HT1080 (cell line): ENCODE measurements at places on chromosomes 7 and 10. TPM values are rescaled to one million over a fixed set of nuclear protein-coding genes. Genes with fewer than 3 reads are reported as not detected.
A peak's percentile ranks its signal among the peaks of the same experiment; 100 is the strongest.

DNA sequence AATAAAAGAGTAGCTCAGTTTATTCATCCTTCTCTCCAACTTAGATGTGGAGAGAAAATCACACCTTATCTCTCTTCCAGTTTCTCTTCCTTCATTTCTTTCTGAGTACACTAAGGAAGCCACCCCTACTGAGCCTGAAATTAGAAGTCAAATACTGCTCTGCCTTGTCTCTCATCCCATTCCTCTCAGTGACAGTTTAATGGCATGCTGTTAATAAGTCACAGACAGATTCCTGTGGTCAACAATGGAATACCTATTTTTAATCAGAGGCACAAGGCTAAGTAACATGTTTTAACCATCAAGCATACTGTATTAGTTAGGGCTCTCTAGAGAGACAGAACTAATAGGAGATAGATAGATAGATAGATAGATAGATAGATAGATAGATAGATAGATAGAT, 253.2 kb downstream of the HTR7 start:
- DNase-seq = no peak

DNA sequence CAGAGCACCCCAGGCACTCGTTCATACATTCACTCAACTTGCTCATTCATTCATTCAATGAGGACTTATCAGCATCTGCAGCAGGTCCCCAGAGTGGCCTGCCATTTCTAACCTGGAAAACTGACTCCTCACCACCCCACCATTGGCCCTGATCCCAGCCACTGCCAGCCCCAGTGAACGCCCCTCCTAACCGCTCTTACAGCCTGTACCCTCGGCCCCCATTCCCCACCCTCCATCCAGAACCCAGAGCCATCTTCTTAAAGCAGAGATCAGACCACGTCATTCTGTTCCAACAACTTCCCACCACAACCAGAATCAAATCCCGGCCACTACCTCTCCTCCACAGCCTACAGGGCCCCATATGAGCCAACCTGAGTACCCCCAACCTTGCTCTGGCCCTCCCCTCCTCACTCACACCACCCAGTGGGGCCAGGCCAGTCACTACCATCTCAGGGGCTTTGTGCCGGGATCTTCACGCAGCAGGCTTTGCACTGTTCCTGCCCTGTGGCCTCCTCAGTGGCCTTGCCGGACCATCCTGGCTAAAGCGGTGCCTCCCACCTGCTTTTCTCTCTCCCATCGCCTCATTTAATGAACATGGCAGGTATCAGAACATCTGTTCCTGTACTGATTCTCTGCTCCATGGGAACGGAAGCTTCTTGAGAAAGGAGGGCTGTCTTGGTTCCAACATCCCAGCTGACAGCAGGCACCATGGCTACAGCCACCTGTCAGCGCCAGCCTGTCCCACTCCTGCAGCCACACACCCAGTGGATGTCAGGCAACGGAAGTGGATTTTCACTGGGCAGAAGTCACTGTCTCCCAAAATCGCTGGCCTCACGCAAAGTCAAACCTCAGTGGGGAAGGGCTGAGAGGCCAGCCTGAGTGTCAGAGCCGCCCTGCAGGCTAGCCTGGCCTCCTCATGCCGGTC, 45.4 kb downstream of the FAM53B start:
- DNase-seq = no peak

DNA sequence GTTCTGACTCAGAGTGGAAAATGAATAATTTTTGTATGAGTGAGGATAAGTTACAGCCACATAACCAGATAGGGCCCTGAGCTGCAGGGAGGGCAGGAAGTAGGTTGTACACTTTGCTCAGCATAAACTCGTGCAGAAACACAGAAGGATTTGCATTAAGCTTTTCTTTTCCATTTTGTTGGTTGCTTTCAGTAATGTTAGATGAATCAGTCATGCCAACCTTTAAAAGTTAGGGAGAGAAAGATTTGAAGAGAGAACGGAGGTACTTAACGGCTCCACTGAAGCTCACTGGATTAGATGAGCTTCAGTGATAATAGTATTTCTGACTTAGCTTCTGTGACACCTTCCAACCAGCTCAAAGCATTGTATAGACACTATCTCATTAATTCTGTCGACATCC, 348.1 kb downstream of the GATA3 start:
- DNase-seq = no peak

- DNase-seq = peak; percentile 37
Observed at GRCh38 chr10:69439350-69439739, 11.9 kb upstream of the TSPAN15 start.

The CPA1 gene
- total RNA-seq = not detected in 2 replicates

The AFAP1L2 gene
- total RNA-seq = 1.2 and 1.8 TPM in 2 replicates
